ENCODE measurements at places on chromosomes 11 and 22. TPM values are rescaled to one million over a fixed set of nuclear protein-coding genes. Genes with fewer than 3 reads are reported as not detected.

Gene MS4A1
- not detected for total RNA-seq

Gene TMEM191B
- 0.36 TPM for total RNA-seq

Gene OSBPL5
- 45.7 TPM for total RNA-seq

Gene MUC5AC
- total RNA-seq, result not detected

Gene DCHS1
- total RNA-seq, result 57.1 TPM

Gene KCTD14
- total RNA-seq, result 2.8 TPM

Gene GGTLC2
- total RNA-seq, result not detected

Gene ZNF214
- total RNA-seq, result 2.5 TPM

Gene ZNF408
- 10.3 TPM for total RNA-seq

Gene CDON
- total RNA-seq, result 88.1 TPM

Gene LDHAL6A
- not detected for total RNA-seq

Gene UBE4A
- total RNA-seq, result 37.1 TPM

Gene OR52N4
- total RNA-seq, result not detected

Gene SNX32
- 0.55 TPM for total RNA-seq

Gene SCGB1D2
- total RNA-seq, result not detected

Gene MRGPRX4
- total RNA-seq, result not detected

All from sigmoid colon (tissue), 7 donors.